ENCODE measurements at places on chromosomes 11 and 22. TPM values are rescaled to one million over a fixed set of nuclear protein-coding genes. Genes with fewer than 3 reads are reported as not detected.

Gene CCDC89
- not detected for total RNA-seq

Gene RNF26
- total RNA-seq = 37.4 TPM

Gene TBC1D22A
- total RNA-seq = 9.0 TPM

Gene ARHGEF17
- total RNA-seq = 9.8 TPM

Gene SCN3B
- 0.14 TPM for total RNA-seq

Gene ZBED5
- 18.8 TPM for total RNA-seq

Gene CNTN5
- total RNA-seq = not detected

Gene PGA5
- not detected for total RNA-seq

Gene H19
- 16.4 TPM for total RNA-seq

All from A549 treated with AZD2906 at 1 μM for 4 hours (cell line).